ENCODE measurements at places on chromosomes 2 and 18. TPM values are rescaled to one million over a fixed set of nuclear protein-coding genes. Genes with fewer than 3 reads are reported as not detected.

The KCNS3 gene
- total RNA-seq: 0.22 TPM

The ANKRD30B gene
- total RNA-seq: not detected

DNA sequence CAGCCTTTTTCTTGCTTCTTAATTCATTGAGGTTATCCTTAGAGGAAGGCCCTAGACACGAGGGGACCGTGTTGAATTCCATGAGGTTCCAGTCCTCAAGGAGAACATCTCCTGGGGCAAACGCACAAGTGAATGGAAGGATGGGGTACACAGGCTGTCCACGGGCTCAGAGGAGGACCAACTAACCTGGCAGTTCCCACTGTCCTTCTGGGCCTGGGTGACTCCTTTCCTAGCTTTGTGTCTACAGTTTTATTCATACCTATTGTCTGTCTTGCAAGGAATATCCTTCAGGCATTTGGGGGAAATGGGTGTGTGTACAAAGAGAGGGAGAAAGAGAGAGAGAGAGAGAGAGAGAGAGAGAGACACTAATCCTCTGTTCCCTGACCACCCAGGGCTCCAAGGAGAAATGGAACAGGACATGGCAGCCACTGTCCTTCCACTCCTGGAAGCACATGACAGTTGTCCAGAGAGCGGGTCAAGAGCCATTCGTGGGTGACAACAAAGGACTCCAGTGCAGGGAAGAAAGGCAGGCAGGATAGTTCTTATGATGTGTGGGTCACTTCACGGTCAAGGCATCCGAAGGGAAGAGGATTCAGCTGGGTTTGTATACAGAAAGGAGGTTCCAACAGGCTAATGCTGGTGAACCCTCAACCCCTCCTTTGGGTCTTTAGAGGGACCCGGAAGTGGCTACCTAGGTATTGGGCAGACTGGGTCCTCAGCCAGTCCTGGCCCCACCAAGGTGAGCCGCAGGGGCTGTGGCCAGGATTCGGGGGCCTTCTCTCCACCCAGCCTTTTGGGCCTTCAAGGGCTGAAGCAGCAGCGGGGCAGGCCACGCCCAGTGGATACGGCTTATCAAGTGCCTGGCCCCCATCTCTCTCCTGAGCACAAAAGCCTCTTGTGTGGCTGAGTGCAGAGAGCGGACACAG, 150.6 kb downstream of the MYCN start:
- no peak overlapping the region for H3K4me3 ChIP-seq
- no peak for DNase-seq
- H3K27me3 ChIP-seq: no peaks in the 10 kb centered on the region
- no peaks in the 10 kb centered on the region for H3K4me1 ChIP-seq
- H3K36me3 ChIP-seq: no peaks in the 10 kb centered on the region

The MARCO gene
- total RNA-seq: not detected

- peaks cover 11% of the 10 kb centered on the region for H3K27me3 ChIP-seq
- H3K4me1 ChIP-seq: no peaks in the 10 kb centered on the region
- no peaks in the 10 kb centered on the region for H3K36me3 ChIP-seq
- H3K4me3 ChIP-seq: no peak overlapping the region
Measured at GRCh38 chr2:173657996-173658717, 303.5 kb downstream of the CDCA7 start.

DNA sequence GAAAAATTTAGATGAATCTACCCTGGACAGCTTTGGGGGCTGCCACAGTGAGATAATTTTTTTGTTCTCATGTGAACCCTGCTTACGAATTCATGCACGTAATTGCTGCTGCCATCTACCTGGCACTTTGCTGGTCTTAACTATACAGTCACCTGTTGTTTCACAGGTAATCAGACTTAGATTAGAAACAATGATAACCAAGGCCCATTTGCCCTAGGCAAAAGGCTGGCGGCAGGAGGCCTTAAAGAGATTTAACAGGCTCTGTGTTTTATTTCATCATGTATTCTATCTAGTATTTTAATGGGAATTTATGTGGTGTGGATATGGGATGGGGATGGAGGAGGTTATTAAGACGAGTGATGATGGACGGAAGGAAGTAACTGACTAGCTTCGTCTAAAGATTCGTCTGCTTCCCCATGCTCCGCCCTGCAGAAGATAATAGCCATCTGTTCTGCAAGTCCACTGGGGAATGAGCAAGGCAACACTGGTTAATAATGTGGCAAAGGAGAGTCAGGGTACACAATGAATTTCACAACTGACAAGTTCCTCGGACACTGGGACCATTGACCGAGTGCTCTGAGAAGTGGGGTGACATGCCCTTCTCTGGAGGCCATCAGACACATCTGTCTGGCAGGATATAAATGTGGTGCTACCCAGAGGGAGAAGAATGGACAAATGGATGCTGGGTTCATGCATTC, 291.8 kb upstream of the TNP1 start:
- no peak for DNase-seq
- H3K27me3 ChIP-seq: peaks cover 10% of the 10 kb centered on the region
- no peaks in the 10 kb centered on the region for H3K4me1 ChIP-seq
- no peak overlapping the region for H3K27ac ChIP-seq
- H3K4me3 ChIP-seq: no peak overlapping the region

- H3K4me1 ChIP-seq: no peaks in the 10 kb centered on the region
- peaks cover 2% of the 10 kb centered on the region for H3K27me3 ChIP-seq
- H3K4me3 ChIP-seq: no peak overlapping the region
- no peak overlapping the region for H3K27ac ChIP-seq
- DNase-seq: no peak
- H3K36me3 ChIP-seq: no peaks in the 10 kb centered on the region
Measured at GRCh38 chr18:6221602-6222014, 193.1 kb downstream of the L3MBTL4 start.

DNA sequence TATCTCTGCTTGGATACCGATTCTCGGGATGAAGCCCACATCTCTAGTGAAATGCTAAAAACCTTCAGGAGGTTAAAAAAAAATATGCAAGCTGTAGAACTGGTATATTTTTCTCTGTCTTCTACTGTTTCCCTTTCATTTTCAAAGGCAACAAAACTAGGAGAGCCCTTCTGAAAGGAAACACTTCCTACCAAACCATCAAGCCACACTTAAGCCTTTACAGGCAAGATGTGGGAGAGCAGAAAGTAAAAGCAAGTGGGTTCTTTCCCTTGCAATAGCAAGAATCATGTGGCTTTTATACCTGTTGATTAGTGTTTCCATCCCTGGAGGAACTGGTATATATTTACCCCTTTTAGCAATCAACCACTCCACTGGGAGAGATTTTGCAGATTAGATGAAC, 147.9 kb upstream of the ACAA2 start:
- no peaks in the 10 kb centered on the region for H3K27me3 ChIP-seq
- peaks cover 26% of the 10 kb centered on the region for H3K4me1 ChIP-seq
- H3K4me3 ChIP-seq: no peak overlapping the region
- H3K27ac ChIP-seq: no peak overlapping the region
- no peaks in the 10 kb centered on the region for H3K36me3 ChIP-seq

DNA sequence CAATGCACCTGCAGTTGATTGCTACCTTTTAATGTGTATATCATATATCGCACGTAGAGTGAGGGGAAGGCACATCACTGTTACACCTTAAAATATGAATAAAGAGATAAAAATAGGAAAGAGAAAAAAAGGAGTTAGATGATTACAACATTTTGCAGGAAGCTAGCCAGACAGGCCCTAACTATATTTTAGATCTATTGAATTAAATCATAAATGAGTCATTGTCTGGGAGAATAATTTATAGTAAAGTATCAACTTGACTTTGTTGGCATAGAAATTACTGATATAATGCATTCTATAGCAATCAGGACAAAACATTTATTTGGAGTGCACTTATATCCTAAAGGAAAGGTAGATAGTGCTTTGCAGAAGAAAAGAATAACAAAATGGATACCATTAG, 384.9 kb upstream of the NXPH2 start:
- no peaks in the 10 kb centered on the region for H3K27me3 ChIP-seq
- H3K4me3 ChIP-seq: no peak overlapping the region
- H3K27ac ChIP-seq: no peak overlapping the region
- DNase-seq: no peak

The EFHD1 gene
- total RNA-seq: 2.0 TPM

- H3K4me3 ChIP-seq: no peak overlapping the region
- H3K36me3 ChIP-seq: no peaks in the 10 kb centered on the region
- peaks cover 13% of the 10 kb centered on the region for H3K27me3 ChIP-seq
- no peak for DNase-seq
- H3K27ac ChIP-seq: no peak overlapping the region
Measured at GRCh38 chr2:186757009-186757408, 63.1 kb downstream of the FAM171B start.

DNA sequence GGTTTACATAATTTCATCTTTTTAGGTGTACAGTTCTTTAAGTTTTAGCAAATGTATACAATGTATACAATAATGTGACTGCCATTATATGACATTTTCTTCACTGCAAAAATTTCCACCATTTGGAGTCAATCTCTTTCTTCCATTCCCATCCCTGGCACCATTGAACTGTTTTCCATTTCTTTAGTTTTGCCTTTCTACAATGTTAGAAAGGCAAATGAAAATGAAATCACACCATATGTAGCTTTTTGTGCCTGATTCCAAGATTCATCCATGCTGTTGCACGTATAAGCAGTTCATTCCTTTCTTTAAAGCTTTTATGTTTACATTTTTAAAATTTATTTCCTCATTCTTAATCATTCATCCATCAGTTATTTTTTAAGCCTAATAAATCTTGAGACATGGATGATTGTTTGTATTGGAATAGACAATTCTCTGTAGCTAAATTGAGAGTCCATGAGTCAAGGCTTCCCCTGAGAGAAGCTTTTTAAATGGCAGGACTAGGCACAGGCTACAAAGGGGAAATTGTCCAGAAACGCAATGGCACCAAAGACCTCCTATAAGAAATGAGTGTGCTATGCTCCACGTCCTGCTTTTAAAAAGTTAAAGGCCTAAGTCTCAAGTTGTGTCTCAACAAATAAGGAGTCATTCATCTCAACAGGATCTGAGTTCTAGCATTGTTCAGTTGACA, 8.7 kb upstream of the COL5A2 start:
- H3K36me3 ChIP-seq: no peaks in the 10 kb centered on the region
- H3K27me3 ChIP-seq: no peaks in the 10 kb centered on the region
- H3K4me1 ChIP-seq: peaks cover 3% of the 10 kb centered on the region
- H3K4me3 ChIP-seq: no peak overlapping the region

DNA sequence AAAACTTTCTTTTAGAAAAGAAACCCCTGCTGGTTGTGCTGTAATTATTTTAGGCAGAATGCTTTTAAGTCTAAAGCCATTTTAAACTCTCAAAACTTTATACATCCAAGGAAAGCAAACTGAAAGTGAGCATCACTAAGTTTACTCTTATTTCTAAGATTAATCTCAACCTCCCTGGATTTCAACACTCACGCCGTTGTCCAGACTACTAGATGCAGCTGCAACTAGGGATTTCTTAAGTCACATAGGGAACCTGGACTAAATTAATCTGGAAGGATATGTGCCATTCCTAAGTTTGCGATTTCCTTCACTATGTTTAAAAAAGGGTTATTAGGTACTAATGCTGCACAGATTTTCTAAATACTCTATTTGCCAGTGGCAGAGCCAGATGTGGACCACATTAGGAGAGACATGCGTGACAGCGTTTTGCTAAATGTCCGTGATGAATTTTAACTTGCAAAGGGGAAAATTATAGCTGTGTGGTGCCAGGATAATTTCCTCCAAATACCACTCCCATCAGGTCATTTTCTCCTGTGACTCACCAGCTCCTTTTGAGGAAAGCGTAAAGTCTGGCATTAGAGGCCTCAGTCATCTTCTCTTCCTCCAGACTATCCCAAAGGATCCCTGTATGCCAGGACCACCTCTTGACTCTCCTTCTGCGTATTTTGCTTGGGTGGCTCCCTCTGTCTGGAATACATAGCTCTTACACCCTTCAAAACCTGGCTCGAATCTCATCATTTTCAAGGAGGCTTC, 143.7 kb downstream of the ATL2 start:
- no peak overlapping the region for H3K27ac ChIP-seq
- H3K27me3 ChIP-seq: peaks cover 4% of the 10 kb centered on the region
- DNase-seq: no peak
- H3K36me3 ChIP-seq: no peaks in the 10 kb centered on the region
- H3K4me1 ChIP-seq: no peaks in the 10 kb centered on the region
- H3K4me3 ChIP-seq: no peak overlapping the region

DNA sequence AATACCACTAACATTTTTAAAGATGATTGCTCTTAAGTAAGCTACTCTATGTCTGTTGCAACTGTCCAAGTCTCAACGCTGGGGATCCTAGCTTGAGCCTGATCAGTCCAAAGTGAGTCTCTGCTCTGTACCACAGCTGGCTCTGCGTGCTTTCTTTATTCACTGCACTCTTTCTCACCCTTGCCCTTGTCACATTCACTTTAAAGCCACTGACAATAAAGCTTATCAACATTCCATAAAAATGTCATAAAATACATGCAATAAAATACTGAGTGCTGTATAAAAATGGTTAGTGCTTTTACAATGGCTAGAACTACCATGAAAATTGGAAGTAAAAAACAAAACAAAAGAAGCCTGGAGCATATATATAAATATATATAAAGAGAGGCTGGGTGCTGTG, 45.5 kb upstream of the LRRTM4 start:
- H3K4me1 ChIP-seq: no peaks in the 10 kb centered on the region
- H3K4me3 ChIP-seq: no peak overlapping the region
- no peak for DNase-seq

The ATP9B gene
- total RNA-seq: 19.1 TPM

DNA sequence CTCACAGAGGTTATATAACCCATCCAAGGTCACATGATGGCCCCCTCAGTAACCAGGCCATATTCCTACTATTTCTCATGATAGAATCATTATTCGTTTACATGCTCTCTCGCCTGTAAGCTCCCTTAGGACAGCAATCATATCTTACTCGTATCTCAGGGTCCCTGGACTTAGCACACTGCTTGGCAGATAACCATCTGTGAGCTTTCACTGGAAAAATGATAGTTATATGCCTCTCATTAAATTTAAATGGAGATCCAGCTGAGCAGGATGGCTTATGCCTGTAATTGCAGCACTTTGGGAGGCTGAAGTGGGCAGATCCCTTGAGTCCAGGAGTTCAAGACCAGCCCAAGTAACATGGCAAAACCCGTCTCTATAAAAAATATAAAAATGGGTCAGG, 21.9 kb downstream of the KIF3C start:
- H3K4me3 ChIP-seq: no peak overlapping the region
- H3K27ac ChIP-seq: no peak overlapping the region
- H3K27me3 ChIP-seq: no peaks in the 10 kb centered on the region
- no peaks in the 10 kb centered on the region for H3K36me3 ChIP-seq
- H3K4me1 ChIP-seq: peaks cover 9% of the 10 kb centered on the region
- no peak for DNase-seq

The SNRPD1 gene
- 144 TPM for total RNA-seq
